Occipital lobe (tissue), 3 donors: ENCODE measurements at places on chromosomes 3 and 15.

- no peak for DNase-seq
Observed at GRCh38 chr3:129534428-129535027, 6.1 kb downstream of the RHO start.

GRCh38 chr15:58752716-58753115 is 3.2 kb upstream of the ADAM10 start:
- DNase-seq: no peak

DNA sequence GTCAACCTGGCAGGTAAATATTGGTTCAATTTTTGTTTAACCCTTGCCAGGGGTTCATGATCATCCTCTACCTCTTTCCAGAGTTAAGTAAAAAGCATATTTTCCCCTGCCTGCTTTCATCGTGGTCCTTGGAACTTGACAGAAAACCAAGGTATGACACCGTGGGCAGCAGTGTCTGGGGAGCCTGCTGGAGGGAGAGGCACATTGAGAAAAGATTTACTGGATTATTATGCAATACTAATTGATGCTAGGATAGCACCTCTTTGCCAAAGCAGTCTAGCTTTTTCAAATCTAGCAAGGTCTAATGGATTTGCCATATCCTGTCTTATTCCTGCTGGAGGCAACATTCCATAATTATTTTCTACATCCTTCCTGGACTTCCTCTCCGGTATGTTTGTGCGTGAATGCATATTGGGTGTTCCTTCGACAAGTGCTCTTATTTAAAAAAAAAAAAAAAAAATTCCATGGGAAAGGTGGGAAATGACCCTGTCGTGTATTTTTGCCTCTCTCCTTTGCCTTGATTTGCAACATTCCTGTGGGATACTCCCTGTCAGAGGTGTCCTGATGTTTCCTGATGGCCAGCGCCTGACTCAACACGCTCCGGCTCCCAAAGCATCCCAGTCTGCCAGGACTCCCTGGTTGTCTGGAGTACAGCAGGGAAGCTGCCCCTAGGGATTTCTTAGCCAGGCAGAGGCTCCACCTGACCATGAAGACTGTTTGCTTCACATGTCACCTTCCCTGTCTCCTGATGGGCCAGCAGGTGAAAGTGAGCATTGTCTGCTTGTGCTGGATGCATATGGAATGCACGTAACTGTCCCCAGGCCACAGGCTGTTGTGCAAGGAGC is 6.3 kb downstream of the BHLHE40 start:
- peak; percentile 42 for DNase-seq

DNA sequence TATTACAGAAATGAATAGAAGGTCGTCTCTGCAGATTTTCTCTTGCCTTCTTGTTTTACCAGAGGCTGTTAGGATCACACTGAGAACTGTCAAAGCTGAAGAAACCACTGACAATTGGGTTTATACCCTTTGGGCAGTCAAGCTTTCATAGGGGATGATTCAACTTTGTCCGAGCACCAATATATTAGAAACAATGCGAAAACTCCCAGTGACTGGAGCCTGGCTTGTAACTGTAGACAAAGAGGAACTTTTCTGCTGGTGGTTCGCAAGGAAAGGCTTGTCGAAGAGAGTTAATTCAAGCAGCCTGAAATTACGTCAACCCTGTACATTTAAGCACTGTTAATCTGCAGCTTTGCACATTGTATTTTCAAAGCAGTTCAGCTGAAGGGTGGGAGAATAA is 193.2 kb upstream of the ZNF385D start:
- DNase-seq: no peak

DNA sequence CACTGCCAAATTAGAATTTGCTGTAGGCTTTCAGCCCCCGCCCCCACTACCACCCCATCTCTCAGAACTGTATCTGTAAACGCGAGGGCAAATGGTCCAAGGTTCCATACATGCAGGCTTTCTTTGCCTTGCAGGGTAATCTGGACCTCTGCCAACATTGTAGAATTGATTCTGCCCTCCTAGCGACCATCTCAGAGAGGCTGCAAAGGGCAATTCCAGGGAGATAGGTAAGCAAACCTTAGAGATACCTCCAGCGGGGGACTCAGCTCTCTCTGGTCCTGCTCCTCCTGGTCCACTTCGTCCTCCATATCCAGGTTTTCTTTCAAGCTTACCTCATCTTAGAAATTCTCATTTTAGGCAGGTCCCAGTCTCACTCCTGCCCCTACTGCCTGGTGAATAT is 64.4 kb downstream of the SLMAP start:
- DNase-seq: no peak
